ENCODE measurements at places on chromosomes 4 and X.
A peak's percentile ranks its signal among the peaks of the same experiment; 100 is the strongest.

GRCh38 chr4:1759818-1760223, 33.3 kb upstream of the FGFR3 start:
- DNase-seq = no peak

DNA sequence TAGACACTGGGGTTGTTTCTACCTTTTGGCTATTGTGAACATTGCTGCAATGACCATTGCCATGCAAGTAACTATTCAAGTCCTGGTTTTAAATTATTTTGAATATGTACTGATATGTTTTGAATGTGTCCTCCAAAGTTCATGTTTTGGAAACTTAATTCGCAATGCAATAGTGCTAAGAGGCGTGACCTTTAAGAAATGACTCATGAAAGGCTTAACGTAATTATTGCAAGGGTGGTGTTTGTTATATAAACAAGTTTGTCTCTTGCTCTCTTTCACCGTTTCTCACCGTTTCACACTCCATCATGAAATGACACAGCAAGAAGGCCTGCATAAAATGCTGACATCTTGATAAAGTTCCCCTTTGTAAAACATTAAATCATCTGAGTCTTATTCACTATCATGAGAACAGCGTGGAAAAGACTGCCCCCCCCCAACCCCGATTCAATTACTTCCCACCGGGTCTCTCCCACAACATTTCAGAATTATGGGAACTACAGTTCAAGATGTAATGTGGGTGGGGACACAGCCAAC, 506.9 kb upstream of the FAM47C start:
- no peak for DNase-seq

GRCh38 chrX:41419082-41419481, 28.1 kb upstream of the NYX start:
- DNase-seq = no peak

- DNase-seq = no peak
Observed at GRCh38 chrX:45830343-45830742, 629.7 kb upstream of the DIPK2B start.

GRCh38 chr4:21830272-21830671, 118.3 kb downstream of the KCNIP4 start:
- no peak for DNase-seq

GRCh38 chr4:100430451-100430850, 87.4 kb downstream of the EMCN start:
- DNase-seq = no peak

DNA sequence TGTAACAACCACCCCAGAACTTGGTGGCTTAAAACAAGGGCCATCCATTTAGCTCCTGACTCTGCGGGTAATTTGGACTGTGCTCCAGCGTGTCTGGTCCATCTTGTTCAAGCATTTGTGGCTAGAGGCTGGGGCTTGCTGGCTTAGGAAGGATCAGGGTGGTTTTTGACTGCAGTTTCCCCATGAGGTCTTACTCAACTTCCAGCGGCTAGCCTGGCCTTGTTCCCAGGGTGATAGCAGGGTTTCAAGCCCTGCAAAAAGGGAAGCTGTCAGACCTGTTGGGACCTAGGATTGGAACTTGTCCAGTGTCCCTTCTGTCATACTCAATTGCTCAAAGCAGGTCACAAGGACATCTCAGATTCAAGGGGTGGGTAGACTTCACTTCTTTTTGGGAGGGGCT, 205.9 kb downstream of the STIM2 start:
- DNase-seq = no peak

GRCh38 chr4:127849505-127850234, 31.0 kb upstream of the PLK4 start:
- DNase-seq = no peak

DNA sequence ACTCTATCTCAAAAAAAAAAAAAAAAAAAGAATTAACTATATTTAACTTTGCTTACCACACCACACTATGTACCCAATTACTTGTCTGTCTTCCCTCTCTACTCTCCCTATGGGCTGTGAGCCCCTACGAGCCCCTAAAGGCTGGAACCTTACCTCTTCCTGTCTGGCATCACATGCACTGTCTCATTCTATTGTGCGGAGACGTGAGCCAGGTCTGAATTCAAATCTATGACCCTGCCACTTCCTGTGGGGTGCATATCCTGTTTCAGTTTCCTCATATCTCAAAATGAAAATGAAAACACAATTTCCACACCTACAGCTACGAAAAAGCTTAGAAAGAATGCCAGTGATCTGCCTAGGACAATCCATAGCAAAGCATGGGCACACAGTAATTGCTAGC, 42.9 kb upstream of the HS3ST1 start:
- no peak for DNase-seq

- no peak for DNase-seq
Observed at GRCh38 chr4:124943938-124944337, 231.4 kb upstream of the ANKRD50 start.

GRCh38 chrX:10011991-10012390, 44.8 kb downstream of the CLDN34 start:
- DNase-seq = no peak

DNA sequence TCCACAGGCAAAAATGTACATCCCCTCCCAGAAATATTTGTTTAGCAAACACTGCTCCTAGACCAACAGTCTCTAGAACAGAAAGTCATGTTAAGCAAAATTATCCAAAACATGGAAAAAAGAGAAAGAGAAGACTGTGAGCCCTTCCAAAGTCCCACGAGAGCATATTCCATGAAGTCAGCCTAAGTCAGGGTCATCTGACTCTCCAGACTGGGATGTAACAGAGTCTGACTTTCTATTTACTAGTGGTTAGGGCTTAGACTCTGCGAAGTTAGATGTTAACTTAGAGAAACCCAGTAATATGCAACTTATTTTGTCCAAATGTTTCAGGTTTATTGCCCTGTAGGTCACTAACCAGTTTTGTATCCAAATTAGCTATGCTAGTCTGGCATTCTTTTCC, 102.3 kb downstream of the MID1 start:
- DNase-seq = no peak

DNA sequence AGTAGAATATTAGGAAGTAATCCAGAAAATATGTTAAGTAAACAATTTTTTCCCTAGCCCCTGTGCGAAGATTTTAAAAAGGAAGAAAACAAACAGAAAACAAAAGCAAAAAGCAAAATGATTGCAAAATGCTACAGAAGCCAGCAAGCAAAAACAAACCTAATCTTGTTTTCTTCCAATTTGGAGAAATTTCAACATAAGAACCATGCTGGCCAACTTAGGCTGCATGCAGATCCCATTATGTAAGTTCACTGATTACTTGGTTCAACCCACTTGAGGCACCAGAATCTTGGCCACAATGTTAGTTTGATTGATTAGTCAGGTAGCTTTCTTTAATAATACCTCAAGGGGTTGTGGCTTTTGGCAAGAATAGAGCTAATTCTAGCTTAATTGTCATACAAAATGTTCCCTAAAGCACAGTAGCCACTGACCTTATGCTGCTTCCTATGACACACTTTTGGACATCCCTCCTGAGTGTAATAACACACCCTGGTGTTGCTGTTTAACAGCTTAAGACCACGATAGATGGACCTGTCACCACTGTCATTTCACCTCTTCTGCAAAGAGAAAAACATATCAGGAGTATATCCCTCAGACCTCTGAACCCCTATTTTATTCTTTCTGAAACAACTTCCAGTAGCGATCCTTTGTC, 2342.1 kb downstream of the PCDH7 start:
- DNase-seq = no peak

DNA sequence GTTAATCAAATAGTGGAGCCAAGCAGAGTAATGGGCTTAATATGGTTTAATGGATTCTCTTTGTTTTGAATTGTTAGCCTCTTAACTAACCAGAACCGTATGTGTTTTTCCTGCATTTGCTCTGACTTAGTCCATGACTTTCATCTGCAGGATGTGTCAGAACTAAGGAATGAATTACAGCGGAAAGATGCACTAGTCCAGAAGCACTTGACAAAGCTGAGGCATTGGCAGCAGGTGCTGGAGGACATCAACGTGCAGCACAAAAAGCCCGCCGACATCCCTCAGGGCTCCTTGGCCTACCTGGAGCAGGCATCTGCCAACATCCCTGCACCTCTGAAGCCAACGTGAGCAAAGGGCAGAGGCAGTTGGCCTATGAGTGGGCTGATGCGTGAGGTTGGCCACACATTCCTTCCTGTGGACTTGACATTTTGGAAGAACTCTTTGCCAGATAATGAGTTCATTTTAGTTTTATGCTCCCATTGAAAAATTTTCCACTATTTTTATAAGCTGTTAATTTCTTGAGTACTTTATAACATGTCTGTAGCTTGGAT, 9.1 kb downstream of the MED28 start:
- no peak for DNase-seq

- DNase-seq = no peak
Observed at GRCh38 chrX:155094468-155095061, 23.3 kb downstream of the BRCC3 start.

DNA sequence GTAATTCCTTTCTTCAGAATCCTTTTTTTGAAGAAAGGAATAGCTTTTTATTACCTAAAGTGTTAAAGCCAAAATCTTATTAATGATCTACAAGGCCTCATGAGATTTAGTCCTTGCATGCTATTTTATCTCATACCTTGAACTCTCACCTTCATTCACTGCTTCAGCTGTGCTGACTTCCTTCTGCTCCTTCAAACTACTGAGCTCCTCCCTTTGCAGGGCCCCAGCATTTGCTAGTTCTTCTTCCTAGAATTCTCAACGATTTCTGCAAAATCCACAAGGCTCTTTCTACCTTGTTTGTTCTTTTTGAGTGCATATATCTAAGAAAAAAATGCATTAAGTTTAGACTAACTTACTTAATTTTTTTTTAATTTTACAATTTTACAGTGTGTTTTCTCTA, 619.5 kb downstream of the EPHA5 start:
- DNase-seq = no peak

DNA sequence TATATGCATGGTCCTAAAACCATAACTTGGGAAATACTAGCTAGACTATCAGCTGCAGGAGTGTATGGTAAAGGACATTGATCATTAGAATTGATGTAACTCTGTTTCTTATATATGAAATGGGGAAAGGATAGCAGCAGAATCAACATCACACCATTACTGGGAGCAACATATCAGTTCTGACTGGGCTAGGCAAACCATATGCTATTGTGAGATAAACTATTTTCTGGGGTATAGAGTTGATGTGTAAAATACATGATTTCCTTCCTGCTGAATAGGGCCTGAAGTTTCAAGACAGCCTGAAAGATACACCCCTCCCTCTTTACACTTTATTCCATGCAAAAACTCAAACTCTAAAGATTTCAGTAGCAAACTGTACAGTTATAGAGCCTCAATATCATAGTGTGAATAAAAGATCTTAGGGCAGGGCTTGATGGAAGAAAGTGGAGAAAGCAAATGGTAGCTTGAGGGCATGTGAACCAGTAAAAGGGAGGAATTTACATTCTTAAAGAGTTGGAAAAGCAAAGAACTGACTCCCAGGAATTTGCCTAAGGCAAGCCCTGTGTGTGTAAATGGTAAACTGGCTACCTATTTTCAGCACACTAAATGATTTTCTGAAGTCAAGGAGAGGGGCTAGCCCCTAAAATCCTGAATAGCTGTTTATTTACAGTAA, 404.1 kb downstream of the MAPK10 start:
- DNase-seq = no peak

GRCh38 chr4:166165829-166166420, 292.9 kb downstream of the TLL1 start:
- DNase-seq = no peak

DNA sequence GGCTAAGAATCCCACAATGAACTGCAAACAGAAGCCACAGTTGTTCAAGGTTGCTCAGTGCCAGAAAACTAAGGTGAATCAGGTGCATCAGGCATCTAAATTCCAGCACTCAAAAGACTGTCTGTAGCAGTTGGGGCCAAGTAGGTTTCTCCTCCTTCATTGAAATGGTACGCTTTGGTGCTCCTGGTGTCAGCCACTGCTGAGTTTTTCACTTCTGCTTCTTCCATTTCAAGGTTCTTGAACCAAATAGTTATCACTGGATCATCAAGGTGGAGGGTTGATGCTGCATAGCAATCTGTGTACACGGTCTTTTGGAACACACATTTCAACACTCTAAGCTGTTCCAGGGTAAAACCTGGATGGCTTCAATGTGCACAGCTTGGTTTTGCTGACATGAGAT, 74.4 kb downstream of the TMA16 start:
- DNase-seq = no peak

DNA sequence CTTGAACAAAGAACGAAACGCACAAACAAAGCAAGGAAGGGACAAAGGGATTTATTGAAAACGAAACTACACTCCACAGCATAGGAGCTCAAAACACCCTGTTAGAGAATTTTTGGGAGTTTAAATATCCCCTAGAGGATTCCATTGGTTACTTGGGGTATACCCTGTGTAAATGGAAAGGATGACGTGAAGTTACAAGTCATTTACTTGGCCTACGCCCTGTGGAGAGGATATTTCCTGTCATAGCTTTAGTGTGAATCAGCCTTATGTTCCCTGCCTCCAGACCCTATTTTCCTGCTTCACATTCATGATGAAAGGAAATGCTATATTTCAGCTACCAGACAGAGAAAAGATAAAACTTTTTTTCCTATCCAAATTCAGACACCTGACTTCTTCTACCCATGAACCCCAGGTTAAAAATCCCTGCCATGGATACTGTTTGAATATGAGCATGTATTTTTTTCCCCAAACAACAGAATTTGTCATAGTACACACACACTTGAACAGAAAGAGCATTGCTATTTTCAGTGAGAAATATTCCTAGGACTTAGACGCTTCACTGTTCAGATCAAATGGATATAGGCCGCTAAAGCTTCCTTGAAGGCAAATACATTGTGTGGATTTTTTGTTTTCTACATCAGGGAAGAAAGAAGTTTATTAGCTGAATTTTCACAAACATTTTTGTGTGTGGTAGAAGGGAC, 20.4 kb downstream of the PIN4 start:
- no peak for DNase-seq

- peak; percentile 86 for DNase-seq
Observed at GRCh38 chrX:7444967-7445366, 297.0 kb upstream of the PUDP start.

DNA sequence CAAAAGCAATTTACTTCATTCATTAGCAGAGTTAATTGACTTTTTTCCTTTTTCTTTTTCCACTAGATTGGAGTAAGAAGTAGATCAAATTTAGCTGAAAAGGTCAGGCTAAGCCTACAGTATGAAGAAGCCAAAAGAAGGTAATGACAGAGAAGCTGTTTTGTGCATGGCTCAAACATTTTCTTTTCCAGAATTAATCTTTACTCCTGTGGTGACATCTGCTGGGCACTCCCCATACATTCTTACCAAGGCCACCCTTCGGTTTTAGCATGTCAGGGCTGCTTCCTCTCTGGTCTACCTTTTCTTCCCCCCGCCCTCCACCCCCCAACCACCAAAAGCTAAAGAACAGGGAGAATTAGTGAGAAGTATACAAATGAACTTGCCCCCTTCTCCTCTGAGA, 70.2 kb downstream of the CLDN22 start:
- no peak for DNase-seq
